PC-3 (cell line): ENCODE measurements at places on chromosomes 2 and 18.

DNA sequence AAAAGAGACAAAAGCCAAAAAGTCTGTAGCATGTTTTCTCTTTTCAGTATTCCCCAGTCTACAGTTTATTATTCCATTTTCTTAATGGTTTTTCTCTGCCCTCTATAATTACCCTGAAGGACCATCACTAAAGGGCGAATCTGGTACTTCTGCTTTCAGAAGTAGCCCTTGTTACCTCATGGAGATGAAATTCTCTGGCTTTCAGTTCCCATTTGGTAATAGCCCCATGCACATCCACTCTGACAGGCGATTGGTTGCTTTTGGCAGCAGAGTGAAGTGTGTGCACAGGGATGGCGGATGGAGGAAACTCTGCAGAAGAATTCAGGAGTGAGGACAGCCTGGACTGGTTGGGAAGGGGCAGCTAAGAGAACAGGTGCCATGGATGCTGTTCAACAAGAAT lies 66.3 kb upstream of the NABP1 start:
- DNase-seq: no peak

GRCh38 chr2:186882511-186883071 lies 33.6 kb upstream of the ZSWIM2 start:
- DNase-seq: no peak

GRCh38 chr18:77133835-77134496 lies 1.4 kb upstream of the MBP start:
- DNase-seq: no peak

DNA sequence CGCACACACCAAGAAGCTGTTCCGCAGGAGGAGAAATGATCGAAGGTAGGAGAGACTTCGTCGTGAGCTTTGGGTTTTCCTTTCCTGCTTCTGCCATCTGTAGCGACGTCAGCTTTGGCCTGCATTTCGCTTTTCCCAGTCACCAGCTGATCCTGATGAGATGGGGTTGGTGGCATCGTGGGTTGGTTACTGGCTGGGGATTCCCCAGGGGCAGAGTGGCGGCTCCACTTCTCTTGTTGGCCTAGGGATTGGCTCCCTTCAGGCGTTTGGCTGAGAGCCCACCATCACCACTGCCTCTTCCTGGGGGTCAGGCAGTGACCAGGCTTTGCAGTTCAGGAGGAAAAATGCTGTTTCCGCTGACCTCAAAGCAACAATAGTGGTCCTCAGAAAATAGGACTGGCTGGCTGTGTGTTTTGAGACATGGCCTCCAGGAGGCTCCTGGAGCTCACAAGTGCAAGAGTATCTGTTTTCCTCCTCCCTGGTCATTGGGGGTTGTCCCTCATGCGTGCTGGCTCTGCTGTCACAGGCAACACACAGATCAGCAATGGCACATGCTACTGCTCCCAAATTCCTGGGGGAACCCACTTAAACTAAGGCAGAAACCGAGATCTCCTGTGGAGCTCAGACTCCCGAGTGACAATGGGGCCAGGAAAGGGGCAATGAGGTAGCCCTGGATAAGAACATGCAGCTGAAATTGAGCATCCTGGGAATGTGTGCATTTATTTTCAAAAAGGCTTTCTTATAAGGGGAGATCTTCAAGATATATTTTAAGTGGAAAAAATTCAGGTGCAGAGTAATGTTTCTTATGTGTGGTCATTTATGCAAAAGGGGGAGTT lies 173.0 kb downstream of the CTIF start:
- peak; percentile 36 for DNase-seq

- no peak for DNase-seq
These were observed 48.2 kb downstream of the NCOA1 start for GRCh38 chr2:24539258-24539657.
